Activated CD4-positive, alpha-beta T cell treated with anti-CD3 and anti-CD28 coated beads, Interleukin-2, amount 50 U/mL, for 24 hours (primary cell): ENCODE measurements at places on chromosomes 6 and 20.

DNA sequence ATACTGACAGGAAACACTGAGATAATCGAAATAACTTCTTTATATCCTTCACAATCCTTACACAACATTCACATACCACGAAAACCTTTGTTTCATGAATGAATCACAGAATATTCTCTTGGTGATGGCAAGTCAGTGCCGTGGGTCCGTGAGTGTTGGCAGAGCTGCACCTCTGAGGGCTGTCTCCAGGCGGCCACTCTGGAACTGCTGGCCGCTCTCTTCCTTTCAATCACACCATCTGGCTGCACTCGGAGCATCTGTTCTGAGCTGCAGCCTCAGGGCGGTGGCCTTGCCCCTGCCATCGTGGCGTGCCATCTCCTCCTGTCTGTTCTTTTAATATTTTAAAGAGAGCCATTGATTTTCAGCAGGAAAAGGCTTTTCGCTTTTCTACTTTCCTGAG lies 129.4 kb upstream of the AFDN start:
- DNase-seq = no peak

- DNase-seq = no peak
Observed at GRCh38 chr6:112149236-112149635, 61.8 kb downstream of the FAM229B start.

DNA sequence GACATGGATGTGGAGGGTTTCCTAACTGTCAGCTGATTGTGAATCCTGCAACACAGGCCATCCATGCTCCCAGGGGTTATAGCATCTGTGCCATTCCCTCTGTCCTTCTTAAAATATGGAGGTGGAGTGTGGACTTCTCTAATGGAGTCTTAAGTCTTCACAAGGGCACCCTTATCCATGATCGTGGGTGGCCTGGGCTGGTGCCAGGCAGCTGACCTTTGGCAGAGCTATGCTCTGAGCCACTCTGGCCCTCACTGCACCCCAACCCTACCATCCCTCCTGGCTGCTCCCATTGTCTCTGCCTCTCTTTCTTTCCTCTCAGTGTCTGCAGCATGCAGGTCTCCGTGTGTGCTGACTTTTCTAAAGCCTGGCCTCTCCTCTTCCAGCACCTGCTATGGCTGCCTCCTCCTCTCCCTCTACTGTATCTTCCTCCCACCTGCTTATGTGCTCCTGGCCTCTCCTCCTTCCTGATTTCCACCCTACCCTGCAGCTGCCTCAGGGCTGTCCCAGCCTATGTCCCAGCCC lies 11.2 kb upstream of the PCMTD2 start:
- no peak for DNase-seq

GRCh38 chr6:170092826-170093225 lies 198.1 kb downstream of the DLL1 start:
- DNase-seq = no peak

DNA sequence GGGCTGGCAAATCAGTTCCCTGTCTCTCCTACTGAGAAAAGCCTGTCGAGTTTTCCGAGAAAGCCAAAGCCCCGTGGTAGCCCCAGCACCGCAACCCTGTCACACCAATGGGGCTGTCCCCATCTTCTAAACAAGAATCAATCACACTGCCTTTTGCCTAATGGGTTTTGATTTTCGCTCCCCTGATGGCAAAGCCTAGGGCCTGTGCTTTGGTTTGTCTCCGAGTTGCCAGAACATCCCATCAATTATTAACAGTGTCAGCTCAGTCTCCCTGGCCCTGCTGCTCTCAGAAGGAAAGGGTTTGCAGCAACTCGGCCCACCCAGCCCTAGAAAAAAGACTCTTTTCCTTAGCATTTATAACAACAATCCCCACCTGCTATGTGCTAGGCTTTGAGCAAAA lies 4.2 kb downstream of the KCNB1 start:
- DNase-seq = no peak

GRCh38 chr6:53924277-53924676 lies 129.5 kb downstream of the LRRC1 start:
- DNase-seq = no peak

GRCh38 chr20:13613917-13614316 lies 24.8 kb downstream of the TASP1 start:
- no peak for DNase-seq

GRCh38 chr6:113934101-113934500 lies 36.8 kb downstream of the HDAC2 start:
- DNase-seq = no peak

GRCh38 chr6:106569428-106569827 lies 59.9 kb downstream of the RTN4IP1 start:
- no peak for DNase-seq

DNA sequence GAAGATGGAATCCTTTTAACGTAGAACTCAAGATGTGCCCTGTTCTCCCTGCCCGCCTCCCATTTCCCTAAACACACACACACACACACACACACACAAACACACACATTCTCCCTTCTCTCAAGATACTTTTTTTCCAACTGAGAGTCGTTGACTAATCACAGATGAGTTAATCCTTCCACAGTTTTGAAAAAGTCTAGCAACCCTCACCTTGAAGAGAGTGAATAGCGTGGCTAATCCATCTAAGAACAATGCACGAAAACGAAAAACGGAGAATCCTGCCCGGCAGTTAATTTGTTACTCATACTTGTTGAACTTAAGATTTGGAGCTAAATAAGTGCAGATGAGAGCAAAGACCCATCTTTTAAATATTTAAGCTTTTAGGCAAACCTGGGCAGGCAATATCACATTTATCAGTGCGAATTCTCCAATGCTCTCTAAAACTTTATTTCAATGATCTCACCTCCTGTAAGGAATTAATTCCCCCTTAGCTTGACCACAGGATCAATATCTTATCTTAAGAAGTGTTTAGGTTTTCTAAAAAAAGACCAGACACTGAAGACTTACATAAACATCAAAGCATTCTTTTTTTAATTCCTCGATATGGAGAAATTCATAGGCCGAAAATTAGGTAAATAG lies 1.1 kb downstream of the AGPAT4 start:
- DNase-seq = no peak

DNA sequence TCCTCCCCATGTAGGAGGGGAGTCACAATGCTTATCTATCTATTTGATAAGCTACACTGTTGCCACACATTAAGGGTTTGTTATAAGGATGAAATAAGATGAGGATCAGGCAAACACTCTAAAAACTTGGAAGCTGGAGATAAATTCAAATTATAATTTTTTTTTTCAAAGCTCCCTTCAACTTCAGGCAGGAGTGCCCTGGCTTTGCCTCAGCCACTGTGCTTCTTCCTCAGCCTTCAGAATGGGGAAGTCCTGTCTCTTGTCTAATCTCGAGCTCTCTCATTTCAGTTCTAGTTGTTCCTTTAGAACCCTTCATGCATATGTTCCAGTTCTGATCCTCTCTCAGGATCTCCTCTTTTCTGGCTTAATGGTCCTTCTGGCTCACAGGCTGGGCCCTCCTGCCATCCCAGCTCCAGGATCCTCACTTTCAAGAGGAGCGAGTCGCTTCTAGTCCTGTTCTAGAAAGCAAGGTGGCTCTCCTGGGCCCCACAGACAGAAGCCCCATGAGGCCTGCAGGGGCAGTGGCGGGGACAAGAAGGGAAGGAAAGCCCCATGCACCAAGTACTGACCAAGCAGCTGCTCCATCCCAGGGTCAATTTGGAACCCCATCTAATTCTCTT lies 164.3 kb downstream of the VEGFA start:
- no peak for DNase-seq

- no peak for DNase-seq
Observed at GRCh38 chr6:170505306-170505705, 47.8 kb downstream of the PSMB1 start.

GRCh38 chr20:57275813-57276212 lies 9.4 kb upstream of the BMP7 start:
- no peak for DNase-seq

DNA sequence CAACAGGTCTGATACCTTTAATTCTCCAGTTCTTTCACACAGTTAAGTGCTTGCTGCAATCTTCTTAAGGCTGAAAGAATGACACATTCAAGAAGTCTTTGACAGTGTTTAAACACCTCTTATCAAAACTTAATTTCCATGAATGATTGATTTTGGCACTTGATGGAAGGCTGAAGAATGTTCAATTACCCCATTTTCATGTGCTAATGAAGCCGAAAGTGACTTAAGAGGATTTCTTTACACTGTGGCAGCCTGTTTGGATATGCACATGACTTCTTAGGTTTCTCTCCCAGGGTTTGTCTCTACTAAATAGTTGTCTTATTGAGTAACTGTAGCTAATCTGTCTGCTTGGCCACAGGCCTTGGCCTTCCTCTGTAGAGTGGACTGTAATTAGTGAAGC lies 81.1 kb upstream of the PRDM1 start:
- no peak for DNase-seq

DNA sequence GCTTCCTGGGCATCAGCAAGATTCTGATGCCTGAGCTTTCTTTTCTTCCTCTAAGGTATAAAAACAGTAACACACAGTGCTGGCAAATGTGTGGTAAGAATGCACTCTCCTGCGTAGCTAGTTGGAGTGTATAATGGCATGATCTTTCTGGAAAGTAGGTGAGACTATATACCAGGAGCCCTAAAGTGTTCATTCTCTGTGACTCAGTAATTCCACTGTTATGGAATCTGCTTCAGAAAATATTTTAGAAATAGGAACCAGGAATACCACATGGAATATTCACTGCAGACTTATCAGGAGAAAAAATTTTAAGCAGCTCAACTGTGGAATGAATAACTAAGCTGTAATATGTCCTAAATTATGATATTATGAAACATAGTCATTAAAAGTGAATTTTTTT lies 16.9 kb upstream of the CSE1L start:
- no peak for DNase-seq

DNA sequence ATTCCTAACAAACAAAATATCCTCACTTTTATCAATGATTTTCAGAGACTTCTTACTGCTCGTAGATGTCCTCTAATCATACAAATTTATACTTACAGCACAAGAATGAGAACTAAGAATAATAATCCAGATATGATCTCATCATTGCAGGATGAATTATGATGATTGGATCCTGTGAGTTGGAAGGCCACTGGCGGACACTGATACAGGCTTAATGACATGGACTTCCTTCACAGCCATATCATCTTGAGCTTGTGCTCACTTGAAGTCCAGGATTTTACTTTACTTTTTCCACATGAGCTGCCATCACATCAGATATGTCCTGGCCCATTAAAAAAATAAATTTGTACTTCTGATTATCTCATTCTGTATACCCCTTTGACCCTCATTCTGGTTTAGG lies 94.3 kb downstream of the NKAIN2 start:
- DNase-seq = no peak

- no peak for DNase-seq
Observed at GRCh38 chr6:138086573-138087196, 20.5 kb downstream of the PERP start.

GRCh38 chr6:156598071-156598854 lies 178.9 kb upstream of the ARID1B start:
- DNase-seq = no peak

DNA sequence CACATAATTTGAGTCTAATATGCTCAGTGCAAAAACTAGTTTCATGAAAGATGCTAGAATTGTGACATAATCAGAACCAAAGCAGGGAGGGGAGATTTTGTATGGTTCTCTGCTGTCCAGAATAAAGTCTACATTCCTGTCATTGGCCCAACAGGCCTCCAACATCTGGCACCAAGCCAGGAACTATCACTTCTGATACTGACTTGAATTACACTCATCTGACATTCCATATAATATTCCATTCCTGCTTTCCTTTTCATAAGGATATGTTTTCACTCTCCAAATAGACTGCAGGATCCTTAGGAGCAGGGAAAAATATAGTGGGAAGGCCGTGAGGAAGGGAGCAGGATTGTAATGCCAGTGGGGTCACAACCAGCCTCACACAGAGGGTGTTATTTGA lies 84.6 kb upstream of the BTN3A2 start:
- DNase-seq = no peak

DNA sequence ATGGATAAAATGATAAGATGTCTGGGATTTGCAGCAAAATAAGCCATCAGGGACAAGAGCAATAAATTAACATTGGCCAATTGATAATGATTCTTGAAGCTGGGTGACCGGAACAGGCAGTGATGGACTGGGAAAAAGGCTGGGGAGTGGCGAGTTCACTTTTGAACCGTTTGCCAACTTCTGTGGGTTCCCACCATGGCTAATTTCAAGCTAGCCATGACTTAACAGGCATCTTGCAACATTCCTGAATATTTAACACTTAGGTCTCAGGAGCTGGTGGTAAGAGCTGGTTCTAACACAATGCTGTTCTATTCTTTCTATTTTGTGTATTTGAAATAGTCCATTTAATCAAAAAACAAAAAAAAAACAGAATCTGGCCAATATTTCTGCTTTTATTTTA lies 37.6 kb upstream of the CD83 start:
- no peak for DNase-seq

- no peak for DNase-seq
Observed at GRCh38 chr20:46928580-46929132, 34.0 kb downstream of the EYA2 start.

GRCh38 chr6:1267057-1267732 lies 44.7 kb upstream of the FOXQ1 start:
- no peak for DNase-seq

- no peak for DNase-seq
Observed at GRCh38 chr6:149242883-149243282, 74.6 kb upstream of the TAB2 start.

DNA sequence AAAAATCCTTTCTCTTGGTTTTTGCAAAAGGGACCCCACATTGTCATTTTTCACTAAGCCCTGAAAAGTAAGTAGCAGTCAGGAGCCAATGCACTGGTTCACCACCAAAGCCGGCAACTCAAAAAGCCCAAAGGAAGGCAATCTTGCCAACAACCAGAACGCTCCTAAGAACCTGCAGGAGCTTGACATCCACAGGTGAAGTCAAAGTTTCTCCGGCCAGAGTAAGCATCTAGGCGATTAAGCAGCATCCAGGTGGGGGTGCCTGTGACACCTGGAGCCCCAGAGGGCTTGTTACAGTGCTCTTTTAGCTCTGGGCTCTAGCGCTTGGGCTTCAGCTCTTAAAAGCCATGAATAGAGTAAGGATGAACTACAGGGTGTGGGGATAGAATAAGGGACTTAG lies 36.1 kb downstream of the SLC35D3 start:
- DNase-seq = no peak
